ENCODE measurements at places on chromosomes 3 and 15.

GRCh38 chr15:88348579-88349230 is 92.2 kb upstream of the NTRK3 start:
- no peak for DNase-seq

GRCh38 chr15:35522061-35522460 is 23.9 kb downstream of the DPH6 start:
- DNase-seq, result no peak

GRCh38 chr15:29276366-29276765 is 6.7 kb upstream of the NSMCE3 start:
- DNase-seq, result no peak

DNA sequence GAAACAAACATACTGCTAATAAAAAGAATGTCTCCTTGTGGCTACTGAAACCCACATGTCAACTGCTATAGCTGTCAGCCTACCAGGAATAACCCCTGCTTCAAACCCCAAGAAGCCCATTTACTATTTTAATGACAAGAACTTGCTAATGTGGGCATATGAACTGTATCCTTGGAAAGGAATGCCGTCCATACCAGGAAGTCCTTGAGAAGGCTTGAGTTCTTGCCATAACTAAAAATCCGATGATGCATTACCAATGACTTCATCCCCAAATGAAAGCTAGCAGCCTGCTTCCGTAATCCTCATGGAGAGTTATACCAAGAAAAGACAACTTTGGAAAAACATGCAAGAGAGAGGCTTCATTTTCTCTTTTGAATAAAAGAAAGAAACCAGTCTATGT is 34.8 kb downstream of the MINDY4B start:
- DNase-seq, result no peak

DNA sequence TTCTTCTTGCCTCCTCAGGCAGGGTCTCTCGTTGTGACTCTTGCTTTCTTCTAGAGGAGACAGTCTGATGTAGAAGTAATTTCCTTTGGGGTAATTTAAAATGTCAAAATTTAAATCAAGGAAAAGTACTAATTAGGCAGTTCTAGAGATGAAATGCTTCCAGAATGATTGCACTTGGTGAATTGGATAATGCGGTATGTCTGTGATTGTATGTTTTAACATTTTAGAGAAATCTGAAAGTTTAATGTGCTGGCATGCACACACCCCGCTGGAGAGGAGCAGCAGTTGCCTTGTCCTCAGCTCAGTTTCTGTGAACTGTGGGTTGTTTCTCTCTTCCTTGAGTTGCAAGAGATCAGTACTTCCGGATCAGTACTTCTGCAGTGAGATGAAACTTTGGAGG is 322.9 kb upstream of the CTDSPL start:
- DNase-seq, result no peak

DNA sequence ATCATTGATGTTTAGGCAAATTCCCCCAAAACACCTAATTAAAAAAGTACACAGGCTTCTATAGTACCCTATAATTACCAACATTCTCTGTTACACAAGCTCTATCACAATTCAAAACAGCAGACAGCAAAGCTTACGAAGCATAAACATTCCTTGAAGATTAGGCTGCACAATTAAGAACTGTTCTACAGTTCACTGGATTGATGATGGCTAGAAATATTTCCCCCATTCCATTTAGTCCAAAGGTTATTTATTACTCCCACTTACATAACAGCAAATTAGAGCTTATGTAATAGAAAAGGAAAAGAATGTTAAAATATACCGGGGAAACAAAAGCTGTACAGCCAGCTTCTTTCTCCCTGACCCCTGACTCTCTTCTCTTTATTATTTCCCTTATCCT is 49.3 kb downstream of the UACA start:
- no peak for DNase-seq

DNA sequence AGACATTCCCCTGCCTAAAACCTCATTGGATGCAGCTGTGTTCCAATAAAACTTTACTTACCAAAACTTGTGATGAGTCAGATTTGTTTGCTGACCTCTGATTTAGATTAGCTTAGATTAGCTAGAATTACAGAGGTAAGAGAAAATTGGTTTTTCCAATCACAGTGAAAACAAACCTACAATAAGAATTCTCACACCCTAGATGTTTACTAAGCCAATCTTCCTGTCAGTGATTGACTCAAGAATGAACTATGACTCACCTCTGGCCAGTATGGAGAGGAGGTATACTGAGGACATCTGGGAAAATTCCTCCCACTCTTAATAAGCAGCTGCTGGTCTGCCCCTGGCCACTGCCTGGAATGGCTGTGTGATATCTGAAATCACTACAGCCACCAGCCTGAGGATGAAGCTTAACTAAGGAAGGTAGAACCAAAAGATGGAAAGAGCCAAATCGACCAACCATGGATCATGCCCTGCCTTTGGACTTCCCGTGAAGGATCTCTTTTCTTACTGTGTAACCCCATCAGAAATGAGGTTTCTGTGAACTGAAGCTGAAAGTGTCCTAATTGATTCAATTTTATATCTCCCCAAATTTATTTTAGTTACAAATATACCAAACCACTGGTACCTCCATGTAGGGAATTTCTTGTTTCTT is 19.0 kb upstream of the GHSR start:
- no peak for DNase-seq

GRCh38 chr15:96076350-96076749 is 254.2 kb upstream of the NR2F2 start:
- DNase-seq, result no peak

DNA sequence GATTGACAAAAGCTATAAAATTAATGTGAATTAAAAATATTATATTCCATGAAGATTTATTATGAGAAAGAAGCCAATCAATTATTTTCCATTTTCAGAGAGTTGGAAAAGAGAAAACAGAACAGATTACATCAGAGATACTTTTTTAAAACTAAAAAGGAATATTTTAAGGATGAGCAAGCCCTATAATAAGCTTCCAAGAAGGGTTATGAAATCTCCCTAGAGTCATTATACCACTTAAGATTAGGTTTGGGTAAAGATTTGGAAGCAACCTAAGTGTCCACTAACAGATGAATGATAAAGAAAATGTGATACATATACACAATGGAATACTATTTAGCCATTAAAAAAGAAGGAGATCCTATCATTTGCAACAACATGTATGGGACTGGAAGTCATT is 51.6 kb upstream of the FSIP1 start:
- DNase-seq, result no peak

- DNase-seq, result no peak
These were observed 129.2 kb upstream of the CBLB start for GRCh38 chr3:105997800-105998526.

DNA sequence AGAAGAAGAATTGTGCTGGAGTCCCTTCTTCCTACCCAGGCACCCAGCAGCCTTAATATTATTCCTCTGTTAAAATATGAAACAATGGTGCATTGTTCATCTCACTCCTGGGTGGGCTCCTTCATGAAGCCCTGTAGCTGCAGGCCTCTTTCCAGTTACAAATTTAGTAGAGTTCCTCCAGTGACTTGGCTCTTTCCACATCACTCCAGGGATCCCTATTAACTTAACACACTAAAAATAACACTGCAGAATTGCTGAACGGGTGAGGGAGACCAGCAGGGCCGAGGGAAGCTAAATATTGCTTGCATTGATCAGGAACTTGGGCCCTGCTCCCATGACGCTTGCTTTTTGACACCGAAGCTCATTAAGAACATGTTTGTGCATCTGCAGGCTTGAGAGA is 142.3 kb downstream of the PDCD6IP start:
- no peak for DNase-seq

- no peak for DNase-seq
These were observed 26.9 kb upstream of the GOLGA8B start for GRCh38 chr15:34610354-34610753.

- no peak for DNase-seq
These were observed 36.9 kb downstream of the THRB start for GRCh38 chr3:24457719-24458118.

DNA sequence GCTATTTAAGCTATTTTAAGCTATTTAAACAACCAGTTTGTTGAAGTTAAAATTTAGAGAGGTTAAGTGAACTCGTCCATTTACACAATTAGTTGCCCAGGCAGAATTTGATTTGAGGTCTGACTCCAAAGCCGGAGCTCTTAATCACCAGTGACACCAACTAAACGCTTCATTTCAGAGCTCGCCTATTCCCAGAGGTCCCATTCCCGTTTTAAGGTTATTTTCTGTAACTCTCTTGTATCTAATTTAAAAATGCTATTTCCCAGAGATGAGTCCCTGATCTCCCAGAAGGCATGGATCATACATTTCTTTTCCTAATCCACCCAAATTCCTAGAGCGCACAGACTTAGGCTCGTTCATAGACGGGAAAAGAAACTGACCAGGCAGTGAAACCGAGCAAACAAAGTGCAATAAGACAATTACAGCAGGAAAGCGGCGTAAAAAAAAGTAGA is 904 bp upstream of the MCTP2 start:
- no peak for DNase-seq

GRCh38 chr3:27606537-27606936 is 115.6 kb downstream of the EOMES start:
- no peak for DNase-seq

GRCh38 chr3:46467562-46467961 is 2.9 kb upstream of the LTF start:
- DNase-seq, result no peak

DNA sequence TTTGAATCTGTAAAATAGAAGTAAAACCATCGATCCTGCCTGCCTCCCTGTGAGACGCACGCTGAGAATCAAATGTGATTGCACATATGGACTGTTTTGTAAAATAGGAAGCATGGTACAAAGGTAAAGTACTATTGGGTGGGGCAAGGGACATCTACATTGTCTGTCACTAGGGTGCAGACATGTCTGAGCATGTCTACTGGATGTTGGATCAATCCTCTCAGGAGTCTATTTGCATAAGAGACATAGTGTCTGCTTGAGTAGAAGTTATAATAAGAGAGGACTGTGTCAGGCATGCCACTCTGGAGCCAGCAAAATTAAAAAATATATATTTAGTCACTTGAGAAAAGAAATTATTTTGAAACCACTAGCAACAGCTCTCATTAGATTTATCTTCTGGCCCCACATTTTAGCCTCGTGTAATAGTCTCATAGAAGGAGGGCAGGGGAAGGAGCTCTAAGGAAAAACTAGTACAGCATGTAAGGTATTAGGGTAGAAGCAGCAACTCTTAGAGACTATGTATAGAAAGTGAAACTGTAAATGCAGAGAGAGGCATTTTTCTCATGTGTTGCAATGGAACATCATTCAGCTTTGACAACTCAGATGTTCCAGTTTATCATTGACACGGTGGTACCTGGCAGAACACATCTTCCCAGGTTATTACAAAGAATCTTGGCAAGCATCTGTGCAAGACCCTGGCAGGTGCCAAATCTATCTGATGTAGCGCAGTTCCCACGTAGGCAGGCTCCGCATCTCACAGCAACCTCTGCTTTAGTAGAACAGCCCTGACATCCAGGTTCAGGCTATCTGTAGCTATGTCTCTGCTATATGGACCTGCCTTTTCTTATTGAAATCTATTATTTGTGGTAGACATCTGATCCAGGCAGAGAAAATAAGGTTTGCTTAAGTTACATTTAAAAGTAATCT is 85.2 kb upstream of the CHL1 start:
- no peak for DNase-seq

DNA sequence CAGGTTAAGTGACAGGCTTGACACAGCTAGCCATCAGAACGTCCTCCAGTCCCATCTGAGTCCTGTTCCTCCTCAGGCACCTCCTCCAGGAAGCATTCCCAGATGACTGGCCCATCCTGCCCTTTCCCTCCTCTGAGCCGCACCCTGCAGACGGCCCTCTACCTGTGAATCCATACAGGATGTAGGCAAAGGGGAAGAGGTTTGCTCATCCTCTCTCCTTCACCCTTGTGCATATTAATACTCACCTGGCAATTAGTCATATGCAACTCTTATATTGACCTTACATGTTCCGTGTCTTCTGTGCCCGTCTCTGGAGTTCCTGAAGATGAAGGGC is 61.9 kb downstream of the SMAD3 start:
- no peak for DNase-seq

DNA sequence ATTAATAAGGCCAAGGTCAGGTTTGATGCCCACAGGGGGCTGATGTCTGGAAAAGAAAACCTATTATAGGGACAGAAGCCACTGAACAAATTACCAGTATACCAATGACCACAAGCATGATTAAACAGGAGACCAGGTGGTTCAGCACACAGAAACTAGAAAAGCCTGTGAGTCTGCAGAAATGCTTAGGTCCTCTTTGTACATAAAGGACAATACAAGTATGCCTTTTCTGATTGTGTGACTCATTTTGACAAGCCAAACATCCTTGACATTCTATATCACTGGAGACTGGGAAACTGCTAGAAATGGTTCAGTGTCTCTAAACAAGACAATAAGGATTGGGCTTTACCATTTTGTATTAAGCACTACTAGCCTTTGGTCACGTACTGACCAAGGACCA is 113.2 kb upstream of the MYO5C start:
- no peak for DNase-seq

DNA sequence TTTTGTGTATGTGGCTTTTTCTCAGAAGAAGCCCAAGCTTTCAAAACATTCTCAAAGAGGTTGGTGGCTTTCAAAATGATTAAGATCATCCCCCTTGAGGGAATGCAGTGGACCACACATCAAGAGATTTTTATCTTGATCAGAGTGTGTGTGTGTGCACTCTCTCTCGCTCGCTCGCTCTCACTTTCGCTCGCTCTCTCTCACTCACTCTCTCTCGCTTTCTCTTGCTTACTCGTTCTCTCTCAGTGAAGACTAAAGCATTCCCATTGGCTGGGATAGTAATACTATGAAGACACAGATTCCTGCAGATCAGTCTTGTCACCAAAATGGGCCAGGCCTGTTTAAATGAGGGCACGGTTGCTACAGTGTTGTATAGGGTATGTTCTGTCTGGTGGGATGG is 365.7 kb downstream of the EDEM1 start:
- DNase-seq, result no peak

DNA sequence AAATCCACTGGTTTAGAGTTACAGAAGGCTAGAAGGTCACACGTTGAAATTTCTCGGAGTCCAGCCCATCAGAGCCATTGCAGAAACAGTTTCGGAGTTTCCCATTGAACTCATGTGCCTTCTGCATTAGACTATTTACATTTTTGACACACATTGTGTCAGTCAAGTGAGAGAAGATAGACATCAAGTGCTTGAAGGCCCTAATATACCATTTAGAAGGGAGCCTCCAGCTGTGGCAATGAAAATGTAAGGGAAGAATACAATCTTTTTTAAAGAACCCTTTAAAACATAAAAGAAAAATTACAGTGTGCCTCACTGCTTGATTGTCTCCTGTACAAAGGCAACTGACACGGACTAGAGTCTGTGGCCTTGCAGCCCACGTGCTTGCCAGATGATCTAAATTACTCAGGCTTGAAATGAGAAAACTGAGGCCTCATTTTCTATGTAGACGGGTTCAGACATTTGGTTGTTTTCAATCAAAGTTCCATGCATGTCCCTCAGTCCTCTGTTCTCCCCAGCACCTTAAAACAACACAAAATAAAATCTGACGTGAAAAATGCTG is 650.5 kb downstream of the ROBO2 start:
- no peak for DNase-seq
